Prostate gland (tissue), 2 donors: ENCODE measurements at places on chromosomes 2 and 18. TPM values are rescaled to one million over a fixed set of nuclear protein-coding genes. Genes with fewer than 3 reads are reported as not detected.

Gene SLC30A3
- 102 TPM for total RNA-seq

GRCh38 chr2:165453561-165454094, 15.9 kb upstream of the CSRNP3 start:
- no peak overlapping the region for H3K4me3 ChIP-seq
- no peak for DNase-seq
- H3K4me1 ChIP-seq: no peaks in the 10 kb centered on the region

Gene SERPINB12
- total RNA-seq: not detected

- H3K4me1 ChIP-seq: no peaks in the 10 kb centered on the region
- no peaks in the 10 kb centered on the region for H3K36me3 ChIP-seq
- DNase-seq: no peak
Measured at GRCh38 chr2:179455824-179456223, 191.2 kb upstream of the SESTD1 start.
